ENCODE measurements at places on chromosomes 12 and 14.

DNA sequence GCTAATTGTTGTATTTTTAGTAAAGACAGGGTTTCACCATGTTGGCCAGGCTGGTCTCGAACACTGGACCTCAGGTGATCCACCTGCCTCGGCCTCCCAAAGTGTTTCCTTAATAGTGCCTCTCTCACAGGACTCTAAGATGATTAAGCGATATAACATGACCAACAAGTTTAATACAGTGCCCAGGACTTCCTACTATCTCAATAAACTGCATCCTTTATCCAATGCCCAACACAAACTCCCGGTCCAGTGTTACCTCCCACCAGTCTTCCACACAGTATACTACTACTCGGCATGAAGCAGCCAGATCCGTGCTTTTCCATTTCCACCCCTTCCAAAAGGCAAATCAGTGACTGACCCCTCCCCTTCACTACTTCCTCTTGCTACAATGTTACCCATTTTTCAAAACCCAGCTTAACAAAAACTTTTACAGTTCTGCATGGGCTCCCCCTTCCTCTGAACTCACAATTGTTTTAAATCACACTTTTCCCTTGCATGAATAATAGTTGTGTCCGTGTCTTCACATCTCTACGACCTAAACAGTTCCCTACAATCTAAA, 900 bp downstream of the NOP2 start:
- no peak for DNase-seq

DNA sequence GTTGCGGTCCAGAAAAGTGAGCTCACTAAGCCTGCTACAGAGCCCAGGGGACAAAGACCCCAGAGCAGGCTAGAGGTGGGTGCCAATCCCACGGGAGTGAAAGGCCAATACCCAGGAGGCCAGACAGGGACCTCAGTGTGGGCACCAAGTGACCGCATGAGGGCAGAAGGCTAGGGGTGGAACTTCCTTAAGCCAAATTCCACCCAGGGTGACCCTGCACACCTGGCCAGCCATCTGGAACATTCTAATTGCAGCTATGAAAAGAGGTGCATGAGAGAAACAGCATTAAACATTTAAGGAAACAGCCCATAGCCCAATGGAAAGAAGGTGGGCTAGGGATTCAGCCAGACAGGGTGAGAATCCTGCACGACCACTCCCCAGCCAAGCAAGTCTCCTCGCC, 19.4 kb downstream of the GLTP start:
- DNase-seq: no peak

DNA sequence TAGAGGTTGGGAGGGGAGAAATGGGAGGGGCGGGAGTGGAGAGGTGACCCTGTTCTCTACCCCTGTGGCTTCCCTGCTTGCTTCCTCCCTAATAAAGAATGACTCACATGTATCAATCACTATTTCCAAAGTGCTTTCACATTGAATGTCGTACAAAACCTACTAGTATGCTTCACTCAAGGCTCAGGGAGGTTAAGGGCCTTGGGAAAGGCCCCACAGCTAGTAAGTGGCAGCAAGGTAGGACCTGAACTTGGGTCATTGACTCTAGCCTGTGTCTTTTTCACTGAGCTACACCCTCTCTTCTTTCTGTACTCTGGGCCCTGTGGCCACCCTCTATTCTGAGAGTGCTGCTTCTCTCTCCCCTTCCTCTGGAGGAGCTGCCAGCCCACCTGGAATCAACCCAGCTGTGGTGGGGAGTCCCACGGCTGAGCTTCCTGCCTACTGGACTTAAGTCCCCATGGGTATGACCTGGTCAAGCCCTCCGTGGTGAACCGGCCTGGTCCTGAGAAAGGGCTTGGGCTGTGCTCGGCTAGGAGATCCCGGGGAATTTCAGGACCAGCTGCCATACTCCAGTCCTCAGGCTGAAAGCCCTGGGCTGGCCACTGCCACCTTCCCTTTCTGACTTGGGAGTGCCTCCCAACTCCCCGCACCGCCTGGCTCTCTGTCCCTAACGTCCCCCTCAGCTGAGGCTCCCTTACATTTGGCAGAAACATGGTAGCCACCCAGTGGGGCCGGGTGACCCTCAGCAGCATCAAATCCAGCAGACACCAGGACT, 13.0 kb downstream of the SLC48A1 start:
- no peak for DNase-seq

- DNase-seq: no peak
Observed at GRCh38 chr12:7121324-7121723, 7.4 kb downstream of the RBP5 start.

DNA sequence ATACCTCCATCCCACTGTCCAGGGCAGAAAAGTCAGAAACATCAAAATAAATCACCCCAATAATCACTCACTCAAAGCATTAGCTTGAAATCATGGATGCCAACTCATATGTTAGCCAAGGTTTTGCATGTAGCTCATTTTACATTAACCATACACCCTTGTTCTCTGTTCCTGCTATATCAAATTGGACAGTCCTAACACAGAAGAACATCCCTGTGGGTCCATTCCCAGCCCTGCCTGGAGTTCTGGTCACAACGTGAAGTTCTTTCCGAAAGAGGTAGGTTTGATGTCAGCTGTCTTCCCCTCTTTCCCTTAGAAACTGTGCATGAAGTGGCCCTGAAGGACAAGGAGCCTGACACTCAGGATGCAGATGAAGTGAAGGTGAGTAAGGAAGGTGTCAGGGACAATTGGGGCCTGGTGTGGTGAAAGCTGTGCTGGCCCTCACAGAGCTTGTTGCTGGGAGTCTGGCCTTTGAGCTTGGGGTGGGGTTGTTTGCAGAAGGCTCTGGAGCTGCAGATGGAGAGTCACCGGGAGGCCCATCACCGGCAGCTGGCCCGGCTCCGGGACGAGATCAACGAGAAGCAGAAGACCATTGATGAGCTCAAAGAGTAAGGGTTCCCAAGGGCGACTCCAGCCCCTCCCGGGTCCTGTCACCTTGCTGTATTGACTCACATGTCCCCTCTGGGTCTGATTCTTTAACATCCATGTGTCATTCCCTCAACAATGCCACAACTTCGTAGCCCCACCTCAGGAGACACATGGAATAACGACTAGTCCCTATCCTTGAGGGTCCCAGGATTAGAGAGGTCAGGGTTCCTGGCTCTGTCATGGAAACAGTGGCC, 15.0 kb upstream of the PIP4K2C start:
- no peak for DNase-seq

DNA sequence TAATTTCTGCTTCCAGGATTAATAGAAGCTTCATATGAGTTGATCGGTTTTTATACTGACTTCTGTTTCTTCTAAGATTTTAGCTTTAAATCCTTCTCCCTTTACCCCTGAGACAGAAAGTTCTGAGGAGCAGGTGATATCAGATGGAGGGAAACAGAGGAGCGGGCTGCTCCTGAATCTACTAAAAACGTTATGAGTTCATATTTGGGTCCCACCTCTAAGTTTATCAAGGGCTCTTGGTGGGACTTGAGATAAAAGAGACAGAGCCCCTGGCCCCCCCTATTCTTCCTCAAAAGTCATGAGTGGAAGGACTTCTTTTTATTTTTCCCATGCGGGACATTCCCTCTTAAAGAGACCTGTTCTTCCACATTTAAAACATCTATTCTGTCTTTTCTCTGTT, 23.8 kb downstream of the CLEC2A start:
- no peak for DNase-seq

GRCh38 chr14:56248442-56248841, 130.2 kb downstream of the PELI2 start:
- no peak for DNase-seq

DNA sequence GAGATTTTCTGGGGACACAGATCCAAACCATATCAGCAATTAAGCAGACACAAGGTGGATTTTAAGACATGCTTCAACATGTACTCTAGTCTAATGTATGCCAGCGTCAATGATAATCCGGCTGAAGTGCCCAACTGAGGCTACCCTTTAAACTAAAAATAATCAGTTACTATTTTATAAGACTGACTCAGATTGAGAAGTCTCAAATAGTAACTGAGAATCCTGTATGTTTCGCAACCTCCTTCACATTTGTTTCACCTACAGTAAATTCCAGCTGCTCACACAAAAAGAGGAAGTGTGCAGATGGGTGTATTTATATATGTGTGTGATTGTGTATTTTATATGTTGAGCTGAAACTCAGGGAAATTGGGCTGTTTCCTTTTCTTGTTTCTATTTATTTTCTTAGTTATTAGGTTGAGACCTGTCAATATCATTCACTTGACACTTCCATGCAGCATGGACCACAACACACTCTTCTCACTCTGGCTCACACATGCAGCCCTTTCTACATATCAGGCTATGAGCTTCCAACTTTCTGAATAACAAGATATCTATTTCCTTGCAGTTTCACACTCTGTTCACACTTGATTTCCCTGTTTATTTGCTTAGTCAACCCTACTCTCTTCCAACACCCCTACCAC, 1224.9 kb upstream of the TMEM132C start:
- no peak for DNase-seq

DNA sequence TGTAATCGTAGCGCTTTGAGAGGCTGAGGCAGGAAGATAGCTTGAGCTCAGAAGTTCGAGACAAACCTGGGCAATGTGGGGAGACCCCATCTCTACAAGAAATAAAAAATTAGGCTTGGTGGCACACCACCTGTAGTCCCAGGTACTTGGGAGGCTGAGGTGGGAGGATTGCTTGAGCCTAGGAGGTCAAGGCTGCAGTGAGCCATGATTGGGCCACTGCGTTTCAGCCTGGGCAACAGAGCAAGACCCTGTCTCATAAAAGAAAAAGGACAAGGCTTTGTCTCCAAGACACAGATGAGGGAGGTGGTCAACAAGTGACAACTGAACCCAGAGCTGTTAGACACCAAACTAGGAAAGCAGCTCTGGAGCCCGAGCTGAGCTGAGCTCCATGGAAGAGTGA, 14.5 kb upstream of the TAMALIN start:
- no peak for DNase-seq

DNA sequence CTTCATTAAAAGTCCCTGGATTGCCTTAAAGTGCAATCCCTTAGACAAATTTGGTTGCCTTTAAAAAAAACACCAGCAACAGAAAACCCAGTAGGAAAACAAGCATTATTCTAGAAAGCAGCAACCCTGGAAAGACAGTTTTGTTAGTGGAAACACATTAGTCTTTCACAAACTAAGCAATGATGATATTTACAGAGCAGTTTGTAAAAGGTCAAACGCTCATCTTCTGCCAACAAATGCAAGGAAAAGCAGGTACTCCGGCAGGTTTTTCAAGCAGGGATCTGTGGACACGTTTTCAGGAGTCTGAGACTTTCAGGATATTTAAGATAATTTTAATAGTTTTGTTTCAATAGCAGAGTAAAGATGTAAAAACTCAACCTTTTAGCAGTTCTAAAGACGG, 202.2 kb downstream of the EXOC5 start:
- DNase-seq: no peak

GRCh38 chr12:56358836-56359532, 923 bp downstream of the STAT2 start:
- DNase-seq: no peak

- DNase-seq: no peak
Observed at GRCh38 chr14:105390849-105391500, 7.4 kb upstream of the TEX22 start.

GRCh38 chr12:30416631-30417030, 279.0 kb downstream of the IPO8 start:
- DNase-seq: no peak

DNA sequence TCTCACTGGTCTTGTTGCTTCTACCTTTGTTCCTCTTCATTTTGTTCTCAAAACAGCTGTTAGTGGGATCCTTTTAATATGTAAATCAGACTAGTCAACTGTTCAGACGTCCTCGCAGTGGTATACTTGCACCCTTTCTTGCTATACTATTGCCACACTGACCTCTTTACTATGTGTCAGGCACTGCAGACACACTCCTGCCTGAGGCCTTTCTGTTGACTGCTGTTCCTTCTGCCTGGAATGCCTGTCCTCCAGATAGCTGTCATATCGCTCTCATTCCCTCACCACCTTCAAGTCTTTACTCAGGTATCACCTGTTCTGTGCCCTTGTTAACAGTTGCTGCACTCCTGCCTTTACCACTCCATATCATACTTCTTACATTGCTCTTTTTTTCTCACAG, 90.0 kb upstream of the TMEM263 start:
- no peak for DNase-seq

GRCh38 chr14:99075771-99076375, 196.1 kb downstream of the BCL11B start:
- no peak for DNase-seq

GRCh38 chr14:56137849-56138248, 19.6 kb downstream of the PELI2 start:
- no peak for DNase-seq

DNA sequence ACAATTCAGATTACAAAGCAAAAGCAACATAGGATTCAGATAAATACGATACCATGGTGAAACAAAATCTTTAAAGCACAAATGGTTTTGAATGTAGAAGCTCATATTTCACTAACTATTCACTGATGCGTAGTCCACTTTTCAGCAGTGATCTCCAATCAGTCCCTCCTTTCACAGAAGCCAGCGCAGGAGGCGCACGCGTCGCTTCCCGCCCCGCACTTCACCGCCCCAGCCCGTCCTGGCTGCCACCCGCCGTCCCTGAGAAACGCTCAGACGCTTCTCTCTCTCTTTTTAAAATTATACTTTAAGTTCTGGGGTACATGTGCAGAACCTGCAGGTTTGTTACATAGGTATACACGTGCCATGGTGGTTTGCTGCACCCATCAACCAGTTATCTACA, 19.8 kb upstream of the CHFR start:
- no peak for DNase-seq

DNA sequence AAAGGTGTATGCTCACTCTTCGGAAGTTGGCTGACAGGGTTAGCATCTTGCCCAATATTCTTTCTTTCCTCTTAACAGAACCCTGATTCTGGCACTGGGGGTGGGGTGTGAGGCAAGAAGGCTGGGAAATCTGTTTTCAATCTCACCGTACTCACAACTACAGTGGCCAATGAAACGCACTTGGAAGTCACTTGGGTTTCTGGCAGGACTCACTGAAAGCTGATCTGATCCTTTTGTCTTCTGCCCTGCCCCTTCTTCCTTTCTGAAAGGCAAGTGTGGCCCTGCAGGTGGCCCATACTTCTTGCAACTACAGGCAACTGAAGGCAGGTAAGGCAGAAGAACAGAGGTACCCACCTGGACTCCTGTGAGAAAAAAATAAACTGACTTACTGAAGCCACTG, 106.9 kb downstream of the STXBP6 start:
- no peak for DNase-seq

DNA sequence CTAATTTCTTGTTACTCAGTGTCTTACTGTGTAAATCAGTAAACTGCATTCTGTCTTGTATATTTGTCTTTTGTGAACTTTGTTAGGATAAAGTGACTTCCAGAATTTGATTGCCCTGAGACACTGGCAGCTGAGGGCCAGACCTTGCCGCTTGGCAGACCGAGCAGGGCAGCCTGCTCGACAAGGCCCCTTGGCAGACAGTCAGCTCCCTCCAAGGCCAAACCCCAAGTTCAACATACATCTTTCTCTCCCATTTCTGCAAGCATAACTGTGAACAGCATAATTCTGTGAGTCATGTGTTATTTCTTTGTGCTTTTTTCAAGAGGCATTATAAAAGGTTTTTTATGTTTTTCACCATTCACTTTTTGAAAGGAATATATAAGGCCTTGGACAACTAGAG, 39.2 kb upstream of the BMAL2 start:
- DNase-seq: no peak

All from stimulated activated CD4-positive, alpha-beta T cell treated with anti-CD3 and anti-CD28 coated beads, Interleukin-1b, Interleukin-23, amount 100 ng/mL, for 1 hour (primary cell).